ENCODE measurements at places on chromosomes 12 and 14.

GRCh38 chr14:96180043-96180874 is 24.4 kb upstream of the BDKRB2 start:
- no peak for DNase-seq

DNA sequence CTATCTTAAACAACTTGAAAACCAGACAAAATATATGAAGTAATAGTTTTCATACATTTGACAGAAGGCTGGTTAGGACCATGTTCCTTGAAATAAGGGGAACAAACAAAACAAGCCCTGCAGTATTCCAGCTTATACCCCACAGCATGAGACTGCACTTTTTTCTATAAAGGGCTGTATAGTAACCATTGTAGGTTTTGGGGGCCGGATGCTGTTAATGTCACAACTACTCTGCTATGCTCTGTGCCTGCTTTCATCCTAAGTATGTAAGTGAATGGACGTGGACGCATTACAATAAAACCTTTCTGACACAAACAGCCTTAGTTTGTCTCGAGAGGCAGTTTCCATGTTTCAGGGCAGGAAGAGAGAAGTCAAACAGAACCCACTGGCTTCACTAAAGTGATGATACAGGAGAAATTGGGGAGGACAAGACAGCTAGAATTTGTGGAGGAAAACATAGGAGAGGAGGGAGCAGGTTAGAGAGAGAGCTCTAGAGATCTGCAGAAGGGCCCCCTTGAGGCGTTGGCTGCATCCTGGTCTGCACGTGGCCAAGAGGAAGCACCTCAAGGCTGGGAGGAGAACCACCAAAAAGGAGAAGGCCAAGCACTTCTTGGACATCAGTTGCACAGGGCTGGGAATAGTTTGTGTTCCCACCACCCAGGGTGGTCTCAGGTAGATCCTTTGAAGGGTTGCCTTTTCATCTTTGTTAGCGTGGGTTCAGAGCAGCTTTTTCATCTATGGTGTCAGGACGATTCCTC is 63.7 kb downstream of the TRAF3 start:
- no peak for DNase-seq

GRCh38 chr14:64636208-64636979 is 67.8 kb upstream of the PLEKHG3 start:
- DNase-seq: peak; percentile 80

DNA sequence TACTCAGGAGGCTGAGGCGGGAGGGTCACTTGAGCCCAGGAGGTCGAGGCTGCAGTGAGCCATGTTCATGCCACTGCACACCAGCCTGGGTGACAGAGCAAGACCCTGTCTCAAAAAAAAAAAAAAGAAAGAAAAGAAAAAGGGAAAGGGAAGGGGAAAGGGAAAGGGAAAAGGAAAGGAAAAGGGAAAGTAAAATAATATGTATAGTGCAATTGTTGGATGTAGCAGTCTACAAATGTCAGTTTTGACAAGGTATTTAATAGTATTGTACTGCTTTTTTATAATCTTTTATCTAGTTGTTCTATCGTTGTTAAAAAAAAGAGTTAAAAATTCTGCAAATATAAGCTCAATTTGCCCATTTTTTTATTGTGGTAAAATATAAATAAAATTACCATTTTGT is 67.3 kb downstream of the SLC2A13 start:
- no peak for DNase-seq

DNA sequence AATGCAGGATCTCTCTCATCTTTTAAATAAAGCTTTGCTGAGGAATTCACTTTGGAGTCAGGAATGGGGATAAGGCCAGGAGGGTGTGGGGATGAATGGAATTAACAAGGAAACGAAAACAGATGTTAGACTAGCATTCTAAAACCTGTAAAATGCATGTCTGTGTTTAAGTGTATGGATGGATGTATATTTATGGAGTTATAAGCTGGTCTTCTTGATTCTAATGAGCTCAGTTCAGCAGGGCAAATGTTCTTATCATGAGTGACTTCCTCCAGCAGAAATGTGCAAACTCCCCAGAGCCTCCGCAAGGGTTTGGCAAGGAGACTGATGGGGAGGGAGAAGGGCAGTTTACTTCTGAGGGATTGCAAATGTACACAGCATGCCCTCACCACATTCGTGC is 149.1 kb downstream of the NTF3 start:
- DNase-seq: no peak

GRCh38 chr12:95181103-95181502 is 36.2 kb downstream of the FGD6 start:
- DNase-seq: no peak

DNA sequence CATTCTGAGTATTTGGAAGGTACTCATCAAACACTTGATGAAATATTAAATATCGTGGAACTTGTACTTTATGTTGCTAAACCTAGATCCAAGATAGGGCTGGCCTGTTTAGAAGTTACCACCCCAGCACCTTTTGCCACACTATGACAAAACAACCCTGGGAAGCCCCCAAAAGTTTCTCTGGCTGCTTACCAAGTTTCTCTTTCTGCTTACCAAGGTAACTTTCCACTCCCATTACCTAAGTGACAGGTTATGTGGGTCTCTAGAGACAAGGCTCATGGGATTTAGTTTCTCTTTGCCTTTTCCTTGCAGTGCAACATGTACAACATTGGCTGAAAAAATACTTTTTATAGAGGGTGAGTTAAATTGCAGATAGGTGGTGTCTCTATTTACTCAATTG is 28.9 kb upstream of the PPM1A start:
- DNase-seq: no peak

- peak; percentile 3 for DNase-seq
Observed at GRCh38 chr12:70890895-70891832, 29.4 kb downstream of the PTPRR start.

DNA sequence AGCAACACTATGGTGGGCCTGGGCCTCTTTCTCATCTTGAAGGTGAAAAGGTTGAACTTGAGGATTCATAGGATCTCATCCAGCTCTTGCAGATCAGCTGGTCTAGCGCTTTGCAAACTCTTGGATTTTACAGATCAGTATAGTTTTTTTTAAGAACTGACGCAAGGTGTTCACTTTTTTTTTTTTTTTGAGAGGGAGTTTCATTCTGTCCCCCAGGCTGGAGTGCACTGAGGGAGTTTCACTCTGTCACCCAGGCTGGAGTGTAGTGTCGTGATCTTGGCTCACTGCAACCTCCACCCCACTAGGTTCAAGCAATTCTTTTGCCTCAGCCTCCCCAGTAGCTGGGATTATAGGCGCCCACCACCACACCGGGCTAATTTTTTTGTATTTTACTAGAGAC is 20.4 kb upstream of the LGMN start:
- DNase-seq: no peak

DNA sequence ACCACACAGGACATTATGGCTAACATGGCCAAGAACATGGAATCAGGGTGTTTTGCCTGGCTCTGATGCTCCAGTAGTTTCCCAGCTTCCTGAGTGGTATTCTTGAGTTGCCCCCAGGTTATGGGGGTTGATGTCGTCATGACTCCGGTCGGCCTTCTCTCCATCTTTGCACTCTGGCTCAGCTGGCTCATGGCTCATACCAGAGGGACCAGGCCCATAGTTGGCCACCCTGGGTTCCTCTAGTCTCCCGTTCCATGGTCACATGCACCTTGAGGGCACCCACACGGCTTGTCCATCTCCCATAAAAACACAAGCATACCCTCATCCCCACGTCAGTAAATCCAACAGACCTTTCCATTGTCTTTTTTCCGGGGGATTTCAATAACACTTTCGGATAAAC is 23.7 kb upstream of the MAPKAPK5 start:
- no peak for DNase-seq

DNA sequence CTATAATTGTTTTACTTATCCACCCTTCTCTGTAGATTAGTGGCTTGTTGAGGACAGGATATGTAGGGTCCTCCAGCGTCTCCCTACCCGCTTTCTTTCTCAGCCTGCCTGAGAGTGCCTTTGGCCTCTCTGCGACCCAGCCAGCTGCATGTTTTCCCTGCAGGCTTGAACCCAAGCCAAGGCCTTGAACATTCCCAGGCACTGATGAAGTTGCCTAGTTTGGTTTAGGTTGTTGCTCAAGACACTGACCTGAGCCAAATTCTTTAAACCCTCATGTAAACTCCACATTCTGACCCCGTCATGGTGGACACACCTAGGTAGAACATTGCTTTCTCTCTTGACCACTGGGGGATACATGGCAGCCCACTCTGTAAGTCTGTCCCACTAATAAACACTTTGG is 33.4 kb upstream of the TXNRD1 start:
- no peak for DNase-seq

DNA sequence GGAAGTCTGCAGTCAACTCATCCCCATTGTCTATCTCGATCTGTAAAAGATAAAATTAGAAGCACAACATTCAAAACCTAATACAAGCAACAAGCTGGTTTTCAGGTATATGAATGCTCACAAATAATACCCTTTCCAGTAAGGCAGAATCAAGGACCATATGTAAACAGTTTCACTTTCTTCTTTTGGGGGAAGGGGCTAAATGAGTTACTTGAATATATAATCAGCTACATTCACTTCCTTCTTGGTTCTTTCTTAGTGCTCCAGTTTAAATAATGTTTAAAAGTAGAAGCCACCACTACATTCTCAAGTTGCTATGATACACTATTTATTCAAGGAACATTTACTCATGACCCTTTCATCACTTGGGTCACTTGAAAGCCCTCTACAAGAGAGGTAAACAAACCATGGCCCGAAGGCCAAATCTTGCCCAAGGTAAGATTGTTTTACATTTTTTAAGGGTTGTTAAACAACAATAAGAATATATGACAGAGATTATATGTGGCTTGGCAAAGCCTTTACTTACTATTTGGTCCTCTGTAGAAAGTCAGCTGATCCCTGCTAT is 10.3 kb downstream of the TWF1 start:
- no peak for DNase-seq

- DNase-seq: no peak
Observed at GRCh38 chr12:24839268-24839791, 109.6 kb downstream of the BCAT1 start.

- peak; percentile 86 for DNase-seq
Observed at GRCh38 chr12:12975322-12976077, 23.5 kb upstream of the GPRC5D start.

DNA sequence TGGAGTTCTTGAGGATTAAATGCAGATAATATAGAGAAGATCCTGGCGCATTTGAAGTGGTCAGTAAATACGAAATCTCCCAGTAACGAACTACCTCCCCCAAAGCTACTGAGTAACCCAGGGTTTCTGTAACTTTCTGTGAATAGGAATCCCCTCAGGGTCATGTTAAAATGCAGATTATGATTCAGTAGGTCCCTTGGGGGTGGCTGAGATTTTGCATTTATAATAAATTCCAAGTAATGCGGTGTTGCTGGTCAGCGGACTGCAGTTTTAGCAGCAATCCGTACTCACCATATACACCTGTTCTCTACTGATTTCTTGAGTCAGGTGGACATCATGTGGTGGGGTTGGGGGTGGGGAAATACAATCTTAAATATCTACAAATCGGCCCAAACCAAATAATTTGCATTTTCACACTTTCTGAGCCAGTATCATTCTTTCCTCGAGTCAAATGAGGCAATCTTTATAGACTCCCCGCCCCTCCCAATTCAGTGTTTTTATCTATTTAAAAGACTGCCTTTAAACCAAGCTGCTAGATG is 868 bp downstream of the SPATA7 start:
- no peak for DNase-seq

GRCh38 chr14:41446008-41446407 is 160.7 kb upstream of the LRFN5 start:
- DNase-seq: no peak

DNA sequence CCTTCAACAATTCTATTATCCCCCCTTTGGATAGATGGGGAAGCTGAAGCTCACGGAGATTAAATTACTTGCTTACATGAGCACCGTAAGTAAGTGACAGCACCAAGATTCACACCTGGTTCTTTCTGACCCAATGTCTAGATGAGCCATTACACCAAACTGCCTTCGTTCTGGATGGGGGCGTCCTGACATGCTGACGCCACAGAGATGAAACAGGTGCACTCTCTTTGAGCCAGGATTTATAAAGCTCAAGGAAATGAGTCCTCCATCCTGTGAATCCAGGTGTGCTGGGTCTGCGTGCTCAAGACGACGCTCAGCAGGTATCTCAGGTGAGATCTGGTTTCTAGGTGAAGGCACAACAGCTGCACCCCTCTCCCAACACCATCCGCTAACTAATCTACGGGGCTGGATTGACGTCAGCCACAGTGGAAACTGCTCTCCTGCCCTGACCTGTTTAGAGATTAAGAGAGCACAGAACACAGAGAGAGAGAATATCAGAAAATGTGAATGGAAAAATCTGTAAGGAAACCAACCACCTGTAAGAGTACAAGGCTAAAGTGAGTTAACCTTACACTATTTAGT is 61.6 kb downstream of the KSR2 start:
- DNase-seq: no peak

DNA sequence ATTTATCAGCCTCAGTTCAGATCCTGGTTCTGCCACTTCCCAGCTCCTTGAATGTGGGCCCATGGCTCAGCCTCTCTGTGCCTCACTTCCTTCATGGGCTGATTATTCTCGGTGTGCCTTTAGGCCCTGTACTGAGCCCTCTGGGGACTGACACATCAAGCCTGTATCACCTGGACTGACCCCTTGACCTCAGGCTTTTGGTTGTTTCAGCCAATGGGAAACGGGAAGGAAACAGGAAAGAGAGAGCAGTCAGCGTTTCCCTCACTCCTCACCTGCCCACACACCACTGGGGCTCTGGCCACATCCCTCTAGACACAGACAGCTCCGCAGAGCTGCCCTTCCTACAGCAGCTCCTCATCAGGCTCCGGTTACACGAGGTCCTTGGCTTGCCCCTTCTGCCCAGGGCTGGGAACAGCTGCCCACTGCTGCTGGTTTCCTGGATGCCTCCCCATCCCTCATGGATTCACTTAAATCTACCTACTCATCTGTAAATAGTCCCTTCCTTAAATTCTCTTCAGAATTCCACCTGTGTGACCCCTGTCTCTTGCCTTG is 37.0 kb upstream of the ITPR2 start:
- DNase-seq: no peak

DNA sequence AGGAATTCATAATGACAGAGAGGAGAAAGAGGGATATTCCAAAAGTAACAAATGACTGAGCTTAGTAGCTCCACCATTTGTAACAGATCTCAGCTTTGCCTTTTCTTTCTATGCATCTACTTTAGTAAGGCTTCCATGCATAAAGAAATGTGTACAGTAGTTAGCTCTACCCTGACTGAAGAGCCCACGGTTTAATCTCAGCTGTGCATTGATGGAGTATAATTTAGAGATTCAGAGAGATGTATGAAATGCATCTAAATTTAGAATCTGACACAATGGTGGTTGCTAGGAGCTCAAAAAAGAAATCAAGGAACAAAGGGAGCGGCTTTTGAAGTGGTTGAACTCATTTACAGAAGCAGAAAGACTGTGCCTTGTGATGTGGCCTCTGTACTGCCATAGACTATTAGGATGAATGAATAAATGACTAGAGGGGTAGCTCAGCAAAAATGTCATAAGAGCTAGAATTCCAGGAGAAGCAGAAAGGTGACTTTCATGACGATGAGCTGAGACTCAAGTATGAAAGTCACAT is 838.6 kb downstream of the RPS29 start:
- no peak for DNase-seq
